GM04504 (cell line): ENCODE measurements at places on chromosomes 3 and 15.

DNA sequence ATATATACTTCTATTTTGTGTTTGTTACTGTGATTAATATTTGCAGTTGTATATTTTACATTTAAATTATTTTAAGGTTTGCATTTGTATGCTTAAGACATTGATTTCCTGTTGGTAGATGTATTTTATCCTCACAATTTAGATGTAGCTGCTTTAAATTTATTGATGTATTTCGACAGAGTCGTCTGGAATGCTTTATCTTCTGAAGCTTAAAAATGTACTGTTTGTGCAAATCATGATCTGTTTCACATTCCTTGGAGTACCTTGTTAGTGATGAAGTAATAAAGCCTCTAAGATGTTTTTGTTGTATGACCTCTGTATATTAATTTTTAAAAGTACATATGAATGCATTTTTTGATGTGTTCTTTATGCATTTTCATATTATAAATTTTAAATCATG, 1.9 kb downstream of the CHD2 start:
- no peak for DNase-seq

GRCh38 chr15:40102897-40103858, 5.5 kb downstream of the BMF start:
- DNase-seq: peak; percentile 76

DNA sequence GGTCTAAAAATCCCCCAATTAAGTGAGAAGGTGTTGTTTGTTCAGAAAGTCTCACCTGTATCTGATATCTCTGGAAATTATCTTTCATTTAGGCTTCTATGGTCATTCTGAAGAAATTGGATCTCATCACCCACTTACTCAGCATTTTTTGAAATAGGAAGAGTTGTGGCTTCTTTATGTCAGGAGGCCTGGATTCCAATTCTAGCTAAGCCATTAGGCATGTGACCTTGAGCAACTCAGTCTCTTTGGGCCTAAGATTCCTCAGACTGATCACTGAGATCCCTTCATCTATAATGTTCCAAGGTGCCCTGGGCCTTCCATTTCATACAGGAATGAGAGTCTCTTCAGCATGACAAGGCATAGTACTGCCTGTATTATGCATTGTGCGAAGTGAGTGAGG, 70.3 kb downstream of the ARHGEF26 start:
- DNase-seq: no peak

GRCh38 chr3:158532099-158532734, 38.8 kb upstream of the MLF1 start:
- peak; percentile 39 for DNase-seq

- no peak for DNase-seq
These were observed 110.5 kb upstream of the WNT5A start for GRCh38 chr3:55597641-55598040.

GRCh38 chr3:142053835-142054234, 95.5 kb downstream of the TFDP2 start:
- DNase-seq: no peak

DNA sequence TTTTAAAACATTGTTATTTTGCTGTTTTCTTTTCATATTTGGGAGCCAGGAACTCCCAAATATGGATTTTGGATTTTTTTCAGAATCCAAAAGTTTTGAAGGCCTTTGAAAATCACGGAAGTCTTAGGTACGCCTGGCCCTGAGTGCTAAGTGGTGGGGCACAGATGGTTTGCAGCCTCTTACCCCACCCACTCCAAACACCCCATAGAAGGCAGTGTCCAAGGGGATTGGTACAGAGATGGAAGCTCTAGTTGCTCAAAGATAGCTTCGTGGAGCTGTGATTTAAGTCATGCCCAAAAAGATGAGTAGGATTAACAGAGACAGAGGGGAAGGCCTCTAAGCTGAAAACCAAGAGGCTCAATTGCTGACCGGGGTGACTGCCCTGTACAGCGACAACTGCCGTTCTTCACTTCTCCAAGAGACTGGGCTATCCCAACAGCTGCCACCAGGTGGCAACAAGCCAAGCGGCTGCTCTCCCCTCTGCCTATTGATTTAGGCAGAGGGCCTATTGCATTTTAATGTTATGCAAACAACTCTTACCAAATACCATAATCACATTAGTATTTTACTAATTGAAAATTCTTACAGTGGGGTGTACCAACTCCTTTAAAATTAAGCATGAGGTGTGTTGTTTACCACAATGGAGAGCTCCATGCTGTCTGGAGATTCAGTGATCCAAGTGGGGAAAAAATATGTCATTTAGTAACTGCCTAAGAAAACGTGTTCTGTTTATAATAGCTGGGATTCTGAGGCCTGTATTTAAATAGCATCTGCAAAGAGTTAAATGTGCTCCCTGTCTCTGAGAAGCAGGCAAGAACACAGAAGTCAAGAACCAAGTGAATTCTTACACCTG, 64.0 kb upstream of the C15orf61 start:
- no peak for DNase-seq

GRCh38 chr3:45938043-45938435, 5.2 kb upstream of the CXCR6 start:
- DNase-seq: no peak

GRCh38 chr15:37824717-37825382, 109.6 kb upstream of the TMCO5A start:
- DNase-seq: peak; percentile 78

DNA sequence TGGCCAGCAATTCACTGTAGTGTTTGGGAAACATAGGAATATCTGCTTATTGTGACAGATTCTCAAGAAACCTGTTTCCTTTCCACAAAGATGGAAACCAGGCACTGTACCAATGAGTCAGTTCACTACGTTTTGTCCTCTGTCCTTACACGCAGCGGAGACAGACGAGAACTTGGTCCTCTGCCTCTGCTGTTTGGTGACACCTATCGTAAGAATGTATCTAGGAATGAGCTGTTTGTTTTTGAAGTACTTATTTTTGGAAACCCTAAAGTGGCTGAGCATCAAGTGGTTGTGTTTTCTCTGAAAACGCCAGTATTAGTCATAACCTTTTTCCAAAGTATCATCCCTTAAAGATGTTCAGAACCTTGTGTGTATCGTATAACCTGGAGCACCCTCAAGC, 93.0 kb downstream of the PGPEP1L start:
- peak; percentile 66 for DNase-seq

GRCh38 chr3:125151442-125151817, 61.1 kb downstream of the SLC12A8 start:
- DNase-seq: no peak

DNA sequence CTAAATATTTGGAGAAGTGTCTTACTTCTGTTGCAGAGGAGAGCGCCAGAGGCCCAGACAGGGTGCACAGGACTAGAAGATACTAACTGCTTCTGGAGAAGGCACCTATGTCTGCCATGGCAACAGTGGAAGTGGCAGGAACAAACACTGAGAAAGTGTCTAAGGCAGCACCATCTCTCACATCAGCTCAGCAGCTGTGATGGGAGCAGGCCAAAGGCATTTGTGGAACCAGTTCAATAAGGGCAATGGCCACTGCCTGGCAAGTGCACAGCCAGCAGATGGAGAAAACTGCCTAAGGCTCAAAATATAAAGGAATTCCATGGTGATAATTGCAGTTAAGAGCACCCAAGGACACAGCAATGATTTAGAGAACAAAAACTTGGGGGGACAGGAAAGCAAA, 563.0 kb upstream of the CCDC54 start:
- peak; percentile 45 for DNase-seq

GRCh38 chr3:160739079-160739478, 17.0 kb upstream of the PPM1L start:
- DNase-seq: no peak

GRCh38 chr15:57486833-57487232, 104.9 kb upstream of the MYZAP start:
- DNase-seq: no peak

DNA sequence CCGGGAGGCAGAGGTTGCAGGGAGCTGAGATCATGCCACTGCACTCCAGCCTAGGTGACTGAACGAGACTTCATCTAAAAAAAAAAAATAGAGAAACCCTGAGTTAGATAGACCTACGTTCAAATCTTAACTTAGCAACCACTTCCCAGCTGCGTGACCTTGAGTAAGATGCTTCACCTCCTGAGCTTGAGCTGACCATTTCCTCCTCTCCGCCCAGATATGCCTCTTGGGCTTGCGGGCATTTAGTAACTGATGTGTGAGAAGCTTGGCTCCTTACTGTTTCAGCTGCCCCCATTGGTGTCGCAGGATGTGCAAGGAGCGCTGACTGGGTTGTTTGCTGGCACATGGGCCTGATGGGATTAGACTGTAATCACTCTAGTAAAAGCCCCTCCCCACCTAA, 26.9 kb upstream of the ATG7 start:
- no peak for DNase-seq

GRCh38 chr3:182323898-182324297, 469.4 kb upstream of the ATP11B start:
- no peak for DNase-seq

DNA sequence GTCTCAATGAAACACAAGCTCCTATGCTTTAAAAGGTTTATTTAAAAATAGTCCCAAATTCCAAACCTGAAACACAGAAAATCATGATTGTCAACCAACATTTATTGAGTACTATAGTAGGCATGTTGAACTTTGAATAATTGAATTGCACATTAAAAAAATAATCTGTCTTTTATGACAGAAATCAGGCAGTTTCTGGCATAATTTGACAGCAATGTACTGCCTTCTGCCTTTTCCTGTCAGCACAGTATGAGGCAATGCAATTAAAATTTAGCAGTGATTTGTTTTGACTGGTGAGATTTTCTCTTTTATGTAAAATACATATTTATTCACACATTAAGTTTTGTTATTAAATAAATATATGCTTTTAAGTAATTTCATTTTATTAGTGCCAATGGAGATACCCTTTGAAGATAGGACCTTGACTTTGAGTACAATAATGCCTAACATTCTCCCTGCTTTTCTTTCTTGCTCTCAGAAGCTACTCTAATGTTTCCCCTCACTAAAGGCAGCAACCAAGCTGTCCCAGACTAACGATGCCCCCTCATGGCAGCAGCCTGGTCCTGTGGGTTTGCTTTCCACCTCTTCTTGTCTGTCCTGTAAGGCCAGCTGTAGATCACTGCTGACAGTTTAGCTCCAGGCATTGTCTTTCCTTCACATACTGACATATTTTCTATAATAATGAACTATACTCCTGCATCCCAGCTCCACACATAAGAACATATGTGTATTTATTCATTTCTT, 346.7 kb downstream of the IL20RB start:
- DNase-seq: no peak

DNA sequence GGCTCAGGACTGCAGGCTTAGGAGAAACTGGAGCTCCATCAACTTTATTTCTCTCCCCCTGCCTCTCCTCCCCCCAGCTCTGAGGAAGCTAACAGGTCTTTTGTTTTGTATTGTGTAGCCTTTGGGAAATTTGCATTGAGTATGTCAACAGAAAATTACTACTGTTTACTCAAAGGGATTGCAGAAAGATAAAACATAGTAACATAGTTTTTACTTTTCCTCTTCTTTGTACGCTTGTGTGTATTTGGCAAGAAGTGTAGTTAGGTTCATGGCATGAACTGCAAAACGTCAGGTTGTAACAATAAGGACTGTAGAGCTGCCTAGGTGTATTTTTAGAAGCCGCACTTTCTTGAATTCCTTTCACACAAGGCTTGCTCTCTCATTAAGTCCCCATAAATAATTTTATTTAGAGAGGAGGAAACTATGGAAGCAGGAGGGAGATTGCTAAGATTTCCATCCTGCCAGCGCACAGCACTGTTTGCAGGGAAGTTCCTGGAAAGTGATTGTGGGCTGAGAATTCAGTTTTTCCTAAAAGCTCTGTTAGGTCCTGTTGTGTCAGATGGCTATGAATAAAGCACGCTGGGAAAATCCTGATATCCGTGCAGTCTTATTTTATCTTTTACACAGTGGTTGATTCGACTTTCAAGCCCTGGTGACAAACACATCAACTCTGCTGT, 21.1 kb upstream of the SATB1 start:
- DNase-seq: no peak

DNA sequence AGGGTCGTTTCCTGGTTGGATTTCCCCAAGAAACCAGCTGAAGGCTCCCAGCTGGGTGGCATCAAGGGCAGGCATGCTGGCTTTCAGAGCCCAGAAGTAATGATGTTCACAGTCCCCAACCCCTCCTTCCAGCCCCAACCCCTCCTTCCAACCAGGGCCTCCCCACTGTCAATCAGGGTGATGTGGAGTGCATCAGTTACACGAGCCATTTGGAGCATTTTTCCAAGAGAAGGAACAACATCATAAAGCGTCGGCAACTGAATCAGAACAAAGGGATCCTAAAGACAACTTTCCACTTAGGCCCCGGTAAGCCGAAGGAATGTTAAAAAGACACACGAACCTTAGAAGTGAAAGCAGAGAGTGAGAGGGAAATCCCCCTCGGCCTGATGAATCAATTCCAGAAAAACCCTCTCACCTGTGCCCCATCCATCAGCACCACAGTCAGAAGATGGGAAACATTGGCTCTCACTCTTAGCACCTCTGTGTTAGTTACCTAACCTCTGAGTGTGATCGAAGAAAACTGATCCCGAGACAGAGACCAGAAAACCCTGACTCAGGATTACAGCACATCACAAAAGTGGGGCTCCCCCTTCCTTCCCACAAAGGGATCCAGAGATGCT, 101.2 kb upstream of the WNT5A start:
- no peak for DNase-seq

GRCh38 chr3:14780927-14781507, 37.7 kb upstream of the FGD5 start:
- DNase-seq: peak; percentile 13

- DNase-seq: no peak
These were observed 75.0 kb upstream of the RNU6-1 start for GRCh38 chr15:67914537-67915460.

DNA sequence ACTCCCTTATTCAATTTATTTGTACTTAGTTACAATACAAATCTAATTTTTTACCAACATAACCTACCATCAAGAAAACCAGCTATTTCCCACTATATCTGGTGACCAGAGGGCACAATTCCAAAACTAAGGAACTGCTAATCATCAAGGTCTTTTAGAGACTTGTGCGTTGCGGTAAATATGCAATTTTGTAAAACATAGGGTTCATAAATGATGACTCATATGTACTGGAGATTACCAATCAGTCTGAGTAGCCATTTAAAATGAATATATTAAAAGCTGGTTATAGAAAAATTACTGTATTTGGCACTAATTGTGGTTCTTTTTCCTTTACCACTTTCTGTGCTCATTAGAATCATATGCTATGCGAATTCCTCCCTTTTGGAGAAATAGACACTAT, 859.6 kb downstream of the ROBO1 start:
- no peak for DNase-seq
